Stimulated activated CD8-positive, alpha-beta memory T cell treated with anti-CD3 and anti-CD28 coated beads, Interleukin-2, amount 100 ng/mL, for 1 hour (primary cell): ENCODE measurements at places on chromosomes 7 and 10.

DNA sequence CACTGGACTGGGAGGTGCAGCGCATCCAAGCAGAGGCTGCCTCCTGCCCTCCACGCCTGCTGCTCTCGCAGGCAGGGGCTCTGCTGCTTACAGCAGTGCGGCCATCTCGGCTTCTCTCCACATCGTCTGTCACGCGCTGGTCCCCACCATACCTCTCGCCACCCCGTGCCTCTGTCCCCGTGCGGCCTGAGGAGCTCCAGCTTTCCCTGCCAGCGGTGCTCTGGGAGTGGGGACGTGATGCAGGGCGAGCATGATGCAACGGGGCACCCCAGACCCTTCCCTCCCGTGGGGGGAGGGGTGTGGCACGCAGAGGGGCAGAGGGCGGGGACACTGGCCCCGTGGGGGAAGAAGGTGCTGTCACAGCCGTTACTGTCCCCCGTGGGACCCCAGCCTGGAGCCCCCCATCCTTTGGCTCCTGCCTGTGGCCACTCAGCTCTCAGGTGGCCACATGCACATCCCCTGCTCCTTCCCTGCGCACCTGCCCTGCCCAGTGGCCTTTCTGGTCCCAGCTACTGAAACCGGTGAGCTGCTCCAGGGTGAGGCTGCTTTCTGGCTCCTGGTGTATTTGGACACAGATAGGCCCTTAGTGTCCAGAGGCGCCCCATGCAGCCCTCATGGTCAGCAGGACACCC is 9.0 kb downstream of the GET4 start:
- no peak for DNase-seq

- DNase-seq, result no peak
These were observed 85.2 kb upstream of the GATAD1 start for GRCh38 chr7:92362131-92362530.

DNA sequence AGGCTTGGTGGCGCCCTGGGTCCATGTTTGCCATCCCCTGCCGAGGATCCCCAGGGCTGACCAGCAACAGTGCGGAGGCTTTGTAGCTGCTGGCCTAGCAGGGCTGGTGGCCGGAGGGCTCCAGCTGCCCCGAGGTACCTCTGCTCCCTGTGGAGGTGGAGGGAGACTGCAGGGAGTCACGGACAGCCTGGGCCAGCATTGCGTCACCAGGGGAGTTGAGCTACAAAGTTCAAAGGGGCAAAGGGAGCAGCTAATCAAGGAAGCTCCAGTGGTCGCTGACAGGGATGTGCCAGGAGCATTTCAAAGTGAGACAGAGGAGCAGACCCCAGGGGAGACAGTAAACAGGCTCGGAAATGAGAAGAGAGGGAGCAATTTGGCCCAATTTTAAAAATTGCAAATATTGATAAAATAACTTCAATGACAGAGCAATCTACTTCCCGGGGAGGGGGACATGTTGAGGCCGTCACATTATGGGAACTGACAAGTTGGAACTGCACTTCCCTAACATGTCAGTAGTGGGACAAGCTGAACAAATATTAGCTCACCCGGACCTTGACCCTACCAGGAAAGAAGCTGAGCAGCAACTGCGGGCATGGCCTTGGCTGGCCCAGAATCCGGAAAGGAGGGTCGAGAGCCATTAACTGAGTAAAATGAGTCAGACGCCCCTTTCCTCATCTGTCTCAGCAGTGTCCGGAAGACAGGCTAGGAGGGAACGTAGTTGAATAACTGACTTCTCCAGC is 39.4 kb downstream of the BTBD16 start:
- DNase-seq, result no peak

DNA sequence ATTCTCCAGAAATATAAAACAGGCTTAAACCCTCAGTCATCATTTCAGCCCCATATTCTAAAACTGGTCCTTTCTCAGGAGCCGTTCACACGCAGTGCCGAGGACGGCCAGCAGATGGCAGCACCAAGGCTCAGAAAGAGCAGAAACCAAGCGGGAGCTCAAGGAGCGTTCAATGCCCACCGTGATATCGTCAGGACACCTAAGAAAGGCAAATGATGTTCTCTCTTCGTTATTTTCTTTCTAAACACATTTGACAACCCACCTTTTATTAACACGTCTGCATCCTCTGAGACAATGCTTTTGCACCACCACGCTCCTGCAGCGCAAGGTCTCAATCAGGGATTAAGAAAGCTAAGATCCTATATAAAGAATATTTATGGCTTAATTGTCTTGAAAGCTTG is 45.7 kb upstream of the RBM33 start:
- peak; percentile 78 for DNase-seq

DNA sequence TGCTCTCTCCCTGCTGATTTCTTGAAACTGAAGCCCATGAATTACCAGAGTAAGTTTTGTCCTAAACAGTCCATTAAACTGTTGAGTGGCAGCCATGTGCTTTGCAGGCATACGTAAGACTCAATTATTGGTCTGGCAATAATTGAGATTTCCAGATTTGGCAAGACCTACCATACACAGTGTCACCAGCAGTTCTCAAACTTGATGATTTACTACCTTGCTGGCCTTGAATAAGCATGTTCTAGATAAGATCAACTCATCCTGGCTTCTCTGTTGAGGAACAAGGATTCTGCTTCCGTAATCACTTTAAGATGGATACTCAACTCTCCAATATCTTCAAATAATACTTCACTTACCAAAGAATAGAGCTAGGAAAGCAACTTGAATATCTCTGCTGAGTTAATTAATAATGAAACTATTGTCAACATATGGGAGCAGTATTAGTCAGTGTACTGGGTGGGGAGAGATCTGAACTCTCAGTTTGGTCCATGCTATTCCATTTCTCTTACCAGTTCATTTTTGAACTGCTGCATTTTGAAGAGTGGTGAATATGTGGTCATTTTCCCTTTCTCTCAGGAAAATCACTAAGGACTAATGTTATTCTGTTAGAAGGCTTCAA is 181.4 kb downstream of the IPMK start:
- no peak for DNase-seq

DNA sequence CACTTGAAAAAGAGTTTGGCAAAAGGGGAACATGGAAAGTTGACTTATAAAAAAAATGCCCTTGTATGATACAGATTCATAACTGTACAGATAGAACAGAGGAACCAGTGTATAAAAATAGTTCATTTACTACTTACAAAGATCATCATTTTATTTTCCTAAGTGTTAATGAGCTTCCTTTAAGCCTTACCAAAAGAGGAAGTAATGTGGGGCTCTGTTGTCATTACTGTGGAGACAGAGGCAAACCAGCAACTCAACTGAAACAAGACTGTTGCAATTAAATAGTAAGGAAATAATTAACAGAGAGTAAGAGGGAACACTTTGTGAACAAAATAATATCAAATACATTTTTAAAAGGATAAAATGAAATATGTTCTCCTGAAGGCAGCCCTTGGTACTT is 526.2 kb upstream of the ADARB2 start:
- DNase-seq, result no peak

DNA sequence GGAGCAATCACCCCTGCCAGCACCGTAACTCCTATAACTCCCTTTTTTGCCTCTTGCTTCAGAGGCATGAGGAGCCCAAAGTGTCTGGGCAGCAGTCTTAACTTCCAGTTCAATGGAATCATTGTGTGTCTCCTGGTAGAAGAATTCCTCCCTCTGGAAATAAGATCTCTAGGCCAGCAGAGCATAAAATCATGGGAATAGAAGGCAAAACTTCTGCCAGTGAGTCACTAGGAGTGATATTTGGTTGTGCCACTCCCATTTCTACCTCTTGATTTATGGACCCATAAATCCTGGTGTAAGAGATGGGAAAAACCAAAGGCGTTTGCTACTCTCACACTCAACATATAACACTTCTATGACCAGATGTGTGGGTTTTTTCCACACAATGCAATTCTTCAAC is 104.9 kb upstream of the FAM180A start:
- no peak for DNase-seq

DNA sequence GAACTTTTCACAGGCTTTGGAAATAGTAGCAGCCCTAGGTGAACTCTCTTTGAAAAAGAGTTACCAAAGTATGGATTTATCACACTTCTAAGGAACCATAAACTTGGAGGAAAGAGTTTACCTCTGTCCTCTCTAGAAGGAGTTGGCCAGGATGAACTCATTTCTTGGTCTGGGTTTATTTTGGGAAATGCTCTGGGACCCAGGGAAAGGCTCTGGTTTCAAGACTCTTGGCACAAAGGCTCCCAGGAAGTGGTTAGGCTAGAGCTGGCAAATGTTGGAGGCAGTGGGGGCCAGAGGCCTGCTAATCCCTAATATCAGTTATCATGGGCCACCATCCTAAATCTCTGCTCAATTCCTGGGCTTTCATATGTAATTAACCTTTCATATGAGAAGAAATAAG is 36.3 kb upstream of the CDK6 start:
- DNase-seq, result no peak

DNA sequence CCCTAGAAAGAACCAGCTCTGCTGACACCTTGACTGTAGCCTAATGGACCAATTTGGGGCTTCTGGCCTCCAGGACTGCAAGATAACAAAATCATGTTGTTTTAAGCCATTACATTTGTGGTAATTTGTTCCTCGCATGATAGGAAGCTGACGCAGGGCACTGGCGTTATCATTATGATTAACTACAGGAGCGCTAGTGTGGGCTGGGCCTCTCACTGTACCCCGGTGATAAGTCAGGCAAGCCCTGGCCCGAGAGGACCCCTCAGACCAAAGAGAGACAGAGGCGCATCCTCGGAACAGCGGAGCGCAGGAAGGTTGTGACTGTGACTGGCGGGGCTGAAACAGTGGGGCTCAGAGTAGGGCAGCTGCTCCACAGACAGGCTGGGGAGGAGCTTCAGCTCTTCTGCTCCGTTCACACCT is 150.3 kb upstream of the CHST15 start:
- no peak for DNase-seq

- DNase-seq, result no peak
These were observed 350.0 kb downstream of the FGFR2 start for GRCh38 chr10:121248266-121248665.

- no peak for DNase-seq
These were observed 142.3 kb downstream of the KAT6B start for GRCh38 chr10:74968667-74969061.

DNA sequence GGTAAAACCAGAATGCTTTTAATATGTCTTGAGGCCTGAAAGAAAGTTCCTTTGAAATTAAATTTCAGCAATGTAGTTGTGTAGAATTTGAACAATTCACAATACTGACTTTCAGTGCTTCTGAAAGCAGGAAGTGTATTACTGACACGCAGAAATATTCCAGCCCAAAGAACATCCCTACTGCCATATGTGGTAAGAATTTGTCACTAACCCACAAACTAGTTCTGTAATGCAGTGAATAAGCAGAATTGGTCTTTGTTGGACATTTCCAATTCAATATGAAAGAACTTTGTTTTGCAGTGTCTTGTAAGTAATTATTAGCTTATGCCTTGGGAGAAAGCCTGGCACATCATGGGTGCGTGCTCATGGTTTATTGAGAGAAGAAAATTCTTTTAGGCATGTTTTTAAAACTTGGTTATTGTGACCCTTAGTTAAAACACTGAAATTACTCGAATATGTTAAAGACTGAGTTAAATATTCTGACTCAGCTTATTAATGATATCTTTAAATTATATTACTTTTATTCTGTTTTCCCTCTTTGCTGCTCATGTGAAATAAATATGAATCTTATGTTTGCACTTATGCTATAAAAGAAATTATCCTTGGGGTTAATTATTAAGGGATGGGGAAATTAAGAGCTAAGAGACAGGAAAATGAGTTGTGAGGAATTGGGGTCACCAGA is 33.4 kb downstream of the PTPN12 start:
- DNase-seq, result no peak

GRCh38 chr7:2175514-2175913 is 57.2 kb downstream of the MAD1L1 start:
- no peak for DNase-seq

DNA sequence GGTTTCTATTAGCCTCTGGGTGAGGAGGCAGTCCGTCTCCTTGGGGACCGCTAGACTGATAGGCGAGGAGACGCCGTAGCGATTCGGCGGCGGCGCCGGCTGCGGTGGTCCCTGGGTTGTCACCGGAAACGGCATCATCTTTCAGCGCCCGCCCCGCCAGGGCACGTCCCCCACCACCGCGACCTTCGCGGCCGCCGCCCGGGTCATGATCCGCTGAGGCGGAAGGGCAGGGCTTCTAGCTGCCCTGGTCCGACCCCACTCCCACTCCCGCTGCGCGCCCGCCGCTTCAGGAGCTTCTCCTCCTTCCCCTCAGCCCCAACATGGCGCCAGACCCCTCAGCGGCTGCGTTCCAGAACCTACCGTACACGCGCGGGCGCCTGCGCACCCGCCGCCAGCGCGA is at the start of gene PAPOLB:
PAPOLB (minus strand) TSS at position 358 of the 400 bp plus-strand sequence; CDS start at position 138, 220 bp downstream.
- DNase-seq, result no peak
